HL-60 (cell line): ENCODE measurements at places on chromosomes 6 and 20.

DNA sequence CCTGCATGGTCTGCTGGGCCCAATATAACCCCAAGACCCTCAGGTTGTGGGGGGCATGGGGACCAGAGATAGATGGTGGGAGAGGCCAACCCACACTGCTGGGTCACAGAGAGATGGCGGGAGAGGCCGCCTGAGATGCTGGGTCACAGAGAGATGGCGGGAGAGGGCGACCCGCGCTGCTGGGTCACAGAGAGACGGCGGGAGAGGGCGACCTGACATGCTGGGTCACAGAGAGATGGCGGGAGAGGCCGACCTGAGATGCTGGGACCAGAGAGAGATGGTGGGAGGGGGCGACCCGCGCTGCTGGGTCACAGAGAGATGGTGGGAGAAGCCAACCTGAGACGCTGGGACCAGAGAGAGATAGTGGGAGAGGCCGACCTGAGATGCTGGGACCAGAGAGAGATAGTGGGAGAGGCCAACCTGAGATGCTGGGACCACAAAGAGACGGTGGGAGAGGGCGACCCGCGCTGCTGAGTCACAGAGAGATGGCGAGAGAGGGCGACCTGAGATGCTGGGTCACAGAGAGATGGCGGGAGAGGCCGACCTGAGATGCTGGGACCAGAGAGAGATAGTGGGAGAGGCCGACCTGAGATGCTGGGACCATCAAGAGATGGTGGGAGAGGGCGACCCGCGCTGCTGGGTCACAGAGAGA lies 133.2 kb downstream of the DLL1 start:
- DNase-seq: no peak

- DNase-seq: no peak
Observed at GRCh38 chr6:118012944-118013343, 105.9 kb downstream of the SLC35F1 start.

GRCh38 chr6:21613809-21614208 lies 20.3 kb downstream of the SOX4 start:
- DNase-seq: no peak

- no peak for DNase-seq
Observed at GRCh38 chr6:152232501-152233151, 404.5 kb downstream of the SYNE1 start.

DNA sequence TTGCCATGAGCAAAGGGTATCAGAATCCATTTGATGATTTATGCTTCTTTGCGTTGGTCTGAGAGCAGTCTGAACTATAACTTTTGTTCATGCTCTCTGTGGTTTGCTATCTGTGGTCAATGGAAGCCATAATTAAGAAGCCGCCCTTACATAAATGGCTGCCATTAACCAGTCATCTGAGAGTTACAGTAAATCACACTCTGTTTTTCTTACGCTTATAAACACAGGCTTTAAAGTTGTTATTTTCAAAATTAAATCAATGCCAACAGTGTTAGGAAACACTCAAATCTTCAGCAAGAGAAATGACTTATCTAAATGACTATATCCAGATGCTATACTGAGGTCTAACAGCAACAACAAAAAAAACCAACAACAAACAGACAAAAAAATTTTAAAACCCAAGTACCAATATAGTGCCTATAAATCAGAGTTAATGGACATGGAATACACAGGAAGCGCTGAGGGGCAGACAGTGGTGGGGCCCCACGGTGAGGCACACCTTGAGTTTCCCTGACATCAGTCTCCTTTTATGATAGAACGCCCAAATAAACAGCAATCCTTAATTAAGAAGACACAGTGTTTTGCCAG lies 108.0 kb upstream of the C6orf118 start:
- no peak for DNase-seq

GRCh38 chr20:32418376-32418775 lies 60.2 kb downstream of the ASXL1 start:
- peak; percentile 39 for DNase-seq

GRCh38 chr20:23095499-23095898 lies 9.4 kb upstream of the CD93 start:
- DNase-seq: no peak

GRCh38 chr20:3092611-3093379 lies 8.3 kb upstream of the AVP start:
- DNase-seq: no peak

GRCh38 chr6:41372832-41373626 lies 37.6 kb downstream of the NCR2 start:
- no peak for DNase-seq

DNA sequence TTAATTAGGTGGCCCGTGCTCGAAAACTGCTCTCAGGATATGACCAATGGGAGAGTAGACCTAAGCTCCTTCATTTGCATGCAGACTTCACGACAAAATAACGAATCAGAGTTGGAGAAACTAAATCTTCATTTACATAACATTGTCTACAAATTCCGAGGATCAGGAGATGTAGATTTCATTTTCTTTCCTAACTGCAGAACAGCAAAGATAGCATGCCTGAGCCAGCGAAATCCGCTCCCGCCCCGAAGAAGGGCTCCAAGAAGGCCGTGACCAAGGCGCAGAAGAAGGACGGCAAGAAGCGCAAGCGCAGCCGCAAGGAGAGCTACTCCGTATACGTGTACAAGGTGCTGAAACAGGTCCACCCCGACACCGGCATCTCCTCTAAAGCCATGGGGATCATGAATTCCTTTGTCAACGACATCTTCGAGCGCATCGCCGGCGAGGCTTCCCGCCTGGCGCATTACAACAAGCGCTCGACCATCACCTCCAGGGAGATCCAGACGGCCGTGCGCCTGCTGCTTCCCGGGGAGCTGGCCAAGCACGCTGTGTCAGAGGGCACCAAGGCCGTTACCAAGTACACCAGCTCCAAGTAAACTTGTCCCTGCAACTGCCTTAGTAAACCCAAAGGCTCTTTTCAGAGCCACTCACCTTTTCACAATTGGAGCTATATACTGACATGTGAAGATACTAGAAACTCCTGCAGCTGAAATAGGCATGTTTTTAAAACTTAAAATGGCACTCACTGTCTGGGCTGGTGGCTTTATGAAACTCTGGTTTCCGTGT lies 96.5 kb downstream of the HFE start:
- peak; percentile 32 for DNase-seq

- no peak for DNase-seq
Observed at GRCh38 chr6:37115236-37115895, 54.6 kb upstream of the PIM1 start.

DNA sequence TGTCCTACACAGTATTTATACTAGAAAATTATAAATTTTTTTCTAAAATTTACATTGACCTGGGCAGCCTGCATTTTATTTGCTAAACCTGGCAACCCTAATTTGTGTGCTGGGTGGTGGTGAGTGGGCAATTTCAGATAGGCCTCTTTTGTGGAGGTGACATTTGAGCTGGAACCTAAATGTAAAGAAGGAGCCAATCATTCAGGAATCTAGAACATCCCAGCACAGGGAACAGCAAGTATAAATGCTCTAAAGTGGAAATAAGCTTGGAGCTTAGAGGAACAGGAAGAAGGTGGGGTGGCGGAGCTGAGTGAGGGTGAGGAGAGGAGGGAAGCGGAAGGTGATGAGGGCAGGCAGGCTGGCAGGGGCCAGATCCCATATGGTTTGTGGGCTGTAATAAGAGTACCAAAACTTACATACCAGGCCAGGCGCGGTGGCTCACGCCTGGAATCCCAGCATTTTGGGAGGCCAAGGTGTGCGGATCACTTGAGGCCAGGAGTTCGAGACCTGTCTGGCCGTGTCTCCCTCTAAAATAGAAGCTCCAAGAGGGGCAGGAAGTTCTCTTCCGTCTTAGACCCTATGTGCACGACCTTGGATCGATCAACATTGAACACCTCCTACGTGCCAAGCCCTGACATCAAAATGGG lies 549 bp upstream of the CSE1L start:
- DNase-seq: peak; percentile 75

DNA sequence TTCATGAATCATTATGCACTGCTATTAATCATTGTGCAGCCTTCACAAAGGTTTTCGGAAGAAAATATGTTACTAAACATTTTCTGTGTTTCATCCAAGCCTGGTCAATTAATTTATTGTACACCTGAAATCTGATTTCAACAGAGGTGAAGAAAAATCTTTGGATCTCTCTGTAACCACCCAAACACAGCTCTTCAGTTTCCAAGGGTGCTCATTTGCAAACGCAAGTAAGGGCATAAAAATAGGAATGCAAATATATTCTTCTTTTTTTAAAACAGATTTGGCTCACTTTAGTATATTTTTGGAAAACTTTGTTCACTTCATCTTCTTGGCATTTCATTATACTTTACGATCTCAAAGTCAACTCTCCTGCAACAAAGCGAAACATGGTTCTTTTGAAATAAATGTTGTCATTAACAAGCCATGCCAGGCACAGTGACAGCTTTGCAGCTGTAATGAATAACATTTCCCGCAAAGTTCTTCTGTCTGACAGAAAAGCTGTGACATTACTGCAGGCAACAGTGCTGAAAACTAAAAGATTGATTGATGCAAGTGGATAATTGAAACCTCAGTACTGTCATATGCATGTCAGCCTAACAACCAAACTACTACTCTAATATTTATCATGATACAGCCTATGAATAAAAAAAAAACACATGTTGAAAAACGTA lies 348.3 kb downstream of the FRK start:
- DNase-seq: no peak

- no peak for DNase-seq
Observed at GRCh38 chr20:23640671-23641667, 3.2 kb upstream of the CST3 start.

- no peak for DNase-seq
Observed at GRCh38 chr6:131366223-131366622, 206.8 kb upstream of the ARG1 start.

DNA sequence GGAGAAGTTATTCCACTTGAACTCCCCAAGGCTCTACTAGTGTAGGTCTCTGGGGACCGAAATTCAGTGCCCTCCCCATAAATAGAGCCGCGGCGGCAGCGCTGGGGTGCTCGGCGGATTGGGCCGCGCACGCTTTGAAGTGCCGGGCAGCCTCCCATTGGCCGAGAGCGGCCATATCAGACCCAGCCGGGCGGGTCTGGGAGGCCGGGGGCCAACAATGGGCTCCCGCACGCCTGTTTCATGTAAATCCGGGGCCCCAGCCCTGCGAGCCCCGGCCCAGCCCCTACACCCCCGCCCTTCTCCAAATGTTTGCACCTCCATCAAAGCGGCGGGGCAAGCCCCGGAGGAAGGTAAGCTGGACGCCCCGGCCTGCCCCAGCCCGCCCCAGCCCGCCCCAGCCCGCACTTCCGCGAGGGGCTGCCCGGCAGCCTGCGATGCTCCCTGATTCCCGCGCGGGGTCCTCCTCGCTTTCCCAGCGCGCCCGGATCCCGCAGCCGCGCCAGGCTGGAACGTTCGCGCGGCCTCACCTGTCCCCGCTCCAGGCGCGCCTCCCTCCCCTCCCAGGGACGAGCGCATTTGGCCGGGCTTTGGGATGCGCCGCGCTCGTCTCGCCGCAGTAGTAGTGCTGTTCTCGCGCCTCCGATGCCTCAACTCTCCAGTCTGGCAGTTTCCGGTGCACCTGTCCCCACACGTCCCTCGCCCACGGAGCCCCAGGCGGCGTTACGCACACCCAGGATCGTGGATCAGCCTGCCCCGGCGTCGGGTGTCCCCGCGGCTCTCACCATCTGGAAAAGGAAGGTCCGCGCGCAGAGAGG lies at the start of gene TBXT:
Gene TBXT (minus strand): TSS at position 51 of the 815 bp plus-strand sequence. CDS start 260 bp downstream, outside the sequence.
- DNase-seq: no peak

DNA sequence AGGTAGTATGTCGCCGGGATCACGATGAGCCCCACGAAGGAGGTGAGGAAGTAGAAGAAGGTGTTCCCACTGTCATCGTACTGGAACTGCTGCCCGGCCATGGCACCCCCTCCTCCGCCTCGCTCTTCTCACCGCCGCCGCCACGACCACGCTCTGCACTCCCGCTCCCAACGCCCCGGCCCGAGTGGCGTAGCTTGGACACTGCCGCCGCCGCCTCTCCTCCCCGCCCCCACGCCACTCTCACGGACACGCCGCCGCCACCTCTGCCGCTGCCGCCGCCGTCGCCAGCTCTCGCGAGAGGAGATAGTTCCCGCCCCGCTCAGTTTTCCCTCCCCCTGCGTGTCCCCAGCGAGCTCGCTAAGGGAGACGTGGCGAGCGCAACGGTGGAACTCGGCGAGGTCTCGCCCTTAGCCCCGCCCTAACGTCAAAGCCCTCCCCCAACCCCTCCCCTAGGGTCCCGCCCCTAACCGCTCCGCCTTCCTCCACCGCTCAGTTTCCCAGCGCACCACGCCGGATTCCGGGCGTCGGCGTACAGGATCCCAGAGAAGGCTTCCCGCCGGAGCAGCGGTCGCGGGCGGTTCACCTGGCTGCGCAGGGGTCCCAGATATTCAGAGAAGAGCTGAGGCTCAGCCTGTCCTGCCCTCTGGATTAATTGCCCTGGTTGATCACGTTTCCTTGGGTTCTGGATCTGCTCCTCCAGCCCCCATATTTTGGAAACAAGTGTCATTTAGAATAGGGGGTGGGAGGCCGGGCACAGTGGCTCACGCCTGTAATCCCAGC lies at the start of gene SEC63:
Gene SEC63 (minus strand): TSS at position 300 of the 780 bp plus-strand sequence. CDS start 199 bp downstream, at position 101.
- DNase-seq: peak; percentile 97

DNA sequence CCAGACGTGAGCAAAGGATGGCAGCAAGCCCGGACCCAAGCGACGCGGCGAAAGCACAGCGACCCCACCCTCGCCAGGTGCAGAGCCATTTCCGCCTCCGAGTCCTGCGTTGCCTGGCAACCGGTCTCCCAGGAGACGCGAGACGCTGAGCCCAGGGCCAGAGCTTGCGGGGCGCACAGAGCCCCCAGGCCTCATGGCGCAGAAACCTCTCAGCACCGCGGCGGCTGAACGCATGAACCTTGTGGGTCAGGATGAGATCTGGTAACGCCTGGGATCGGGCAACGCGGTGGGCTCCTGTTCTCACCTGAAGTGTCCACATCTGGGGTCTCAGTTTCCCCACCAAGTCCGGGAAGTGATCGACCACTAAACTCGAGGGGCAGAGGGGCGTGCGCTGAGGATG lies 77.7 kb downstream of the ANKRD60 start:
- no peak for DNase-seq

GRCh38 chr20:53899351-53900167 lies 170.8 kb downstream of the BCAS1 start:
- peak; percentile 81 for DNase-seq

GRCh38 chr20:48910347-48910781 lies 11.1 kb upstream of the ARFGEF2 start:
- peak; percentile 67 for DNase-seq

- DNase-seq: no peak
Observed at GRCh38 chr6:152293404-152293803, 343.8 kb downstream of the SYNE1 start.

- no peak for DNase-seq
Observed at GRCh38 chr20:40899344-40899743, 129.3 kb upstream of the TOP1 start.

DNA sequence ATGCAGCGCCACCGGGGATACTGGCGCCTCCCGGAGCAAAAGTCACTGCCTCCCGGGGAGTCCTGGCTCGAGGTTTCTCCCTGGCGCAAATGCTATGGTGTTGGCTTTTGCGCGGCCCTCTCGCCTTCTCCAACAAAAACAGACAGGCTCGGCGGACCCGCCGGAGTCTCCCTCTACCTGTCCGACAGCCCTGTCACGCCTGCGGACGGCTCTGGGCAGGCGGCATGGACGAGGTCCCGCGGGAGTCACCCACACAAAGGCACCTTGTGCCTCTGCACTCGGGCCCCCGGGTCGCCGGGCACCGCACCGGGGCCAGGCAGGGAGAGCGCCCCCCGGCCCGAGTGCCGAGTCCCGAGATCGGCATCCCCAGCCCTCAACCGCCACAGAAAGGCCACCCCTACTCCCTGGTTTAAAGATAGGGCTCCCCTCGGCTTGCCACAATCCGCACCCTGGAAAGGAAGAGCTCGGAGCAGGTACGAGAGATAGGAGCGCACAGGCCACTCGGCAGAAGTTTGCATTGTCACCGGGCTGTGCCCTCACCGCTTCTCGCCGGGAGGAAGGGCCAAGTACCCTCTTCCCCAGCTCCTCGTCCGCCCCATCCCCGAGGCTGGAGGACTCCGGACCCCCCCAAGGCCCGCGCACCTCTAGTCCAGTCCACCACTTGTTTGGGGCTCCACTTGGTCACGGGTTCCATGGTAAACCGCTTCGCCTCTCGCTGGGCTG lies 903 bp downstream of the CNKSR3 start:
- peak; percentile 18 for DNase-seq
